ENCODE measurements at places on chromosomes 5 and 9.

DNA sequence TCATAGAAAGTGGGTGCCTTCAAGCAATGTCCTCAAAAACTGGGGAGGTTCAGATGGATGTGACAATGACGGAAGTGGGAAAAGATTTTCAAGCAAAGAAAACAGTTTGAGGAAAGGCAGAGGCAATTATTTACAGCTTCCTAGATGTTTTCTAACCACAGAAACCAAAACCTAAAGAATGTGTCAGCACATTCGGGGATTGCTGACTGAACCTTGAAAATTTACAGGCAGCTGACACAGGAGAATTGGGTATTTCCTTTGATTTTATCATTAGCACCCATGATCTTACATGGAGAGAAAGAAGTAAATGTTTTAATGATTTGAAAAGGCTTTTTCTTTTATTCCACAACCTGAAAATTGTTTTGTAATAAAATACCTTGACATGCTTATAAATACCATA, 369.0 kb downstream of the ACTL7B start:
- no peak for DNase-seq

- no peak for DNase-seq
These were observed 49.1 kb upstream of the TEK start for GRCh38 chr9:27059907-27060306.

DNA sequence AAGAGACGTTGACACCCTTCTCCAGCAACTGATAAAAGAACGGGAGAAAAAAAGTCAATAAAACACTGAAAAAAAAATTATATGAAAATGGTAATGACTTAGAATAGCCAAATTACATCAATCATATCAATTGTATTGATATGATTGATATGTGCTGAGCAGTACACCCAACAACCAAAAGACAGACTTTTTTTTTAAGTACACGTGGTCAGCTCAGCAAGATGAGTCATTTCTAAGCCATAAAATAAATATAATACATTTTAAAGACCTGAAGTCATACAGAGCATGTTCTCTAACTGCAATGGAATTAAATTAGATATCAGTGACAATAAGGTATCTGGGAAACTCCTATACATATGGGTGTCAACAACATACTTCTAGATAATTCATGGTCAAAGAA, 30.9 kb upstream of the OLFM1 start:
- DNase-seq = no peak

DNA sequence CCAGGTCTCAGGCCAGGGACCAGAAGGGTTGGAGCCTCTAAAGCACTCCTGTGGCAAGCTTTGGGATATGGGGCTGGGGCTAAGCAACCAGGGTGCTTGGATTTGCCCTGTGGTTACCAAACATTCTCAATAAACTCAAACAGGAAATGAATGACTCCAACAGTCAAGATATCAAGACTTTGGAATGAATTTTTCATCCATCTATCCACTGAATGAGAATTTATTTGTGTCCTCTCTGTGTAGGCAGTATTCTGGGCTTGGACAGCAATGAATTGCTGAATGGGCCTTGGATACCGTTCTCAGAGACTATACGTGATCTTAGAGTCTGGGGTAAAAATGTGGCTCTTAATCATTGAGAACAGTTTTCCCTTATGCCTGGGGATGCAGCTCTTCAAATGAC, 212.5 kb downstream of the DAB2IP start:
- DNase-seq = no peak

GRCh38 chr5:163433271-163433670, 4.1 kb upstream of the CCNG1 start:
- DNase-seq = no peak

DNA sequence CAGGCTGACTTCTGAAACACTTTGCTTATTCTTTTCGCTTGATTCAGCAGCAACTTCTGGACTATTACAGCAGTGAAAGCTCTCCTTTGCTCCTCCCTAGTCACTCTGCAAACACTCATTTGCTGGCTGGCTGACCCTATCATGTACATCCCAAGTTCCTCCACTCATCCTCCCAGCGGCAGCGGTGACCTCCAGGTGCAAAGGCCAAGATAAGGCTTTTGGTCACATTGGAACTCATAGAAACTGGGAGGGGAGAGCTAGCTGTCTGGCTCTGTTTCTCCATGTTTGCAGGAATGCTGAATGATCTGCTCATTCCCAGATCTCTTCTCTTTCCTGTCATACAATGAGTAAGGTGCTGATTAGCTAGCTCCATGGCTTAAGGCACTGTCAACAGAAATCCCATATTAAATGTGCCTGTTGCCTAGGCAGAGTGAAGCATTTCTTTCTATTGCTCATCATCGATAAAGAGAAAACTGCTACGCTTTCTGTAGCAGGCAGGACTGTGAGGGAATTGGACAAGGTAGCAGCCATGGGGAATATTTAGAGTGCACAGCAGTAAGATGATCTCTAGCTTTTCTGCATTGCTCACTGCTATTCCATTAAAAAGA, 250.5 kb upstream of the PDE4D start:
- DNase-seq = no peak
